WTC11 (cell line): ENCODE measurements at places on chromosomes 13 and 19. TPM values are rescaled to one million over a fixed set of nuclear protein-coding genes. Genes with fewer than 3 reads are reported as not detected.

Gene SIGLEC12
- total RNA-seq = not detected in 3 replicates

Gene TNNT1
- 50.6 to 127 TPM (median 108 TPM) in 3 replicates for total RNA-seq

Gene ZNF554
- 5.7 to 6.2 TPM (median 6.1 TPM) in 3 replicates for total RNA-seq

Gene ZDHHC20
- 64.7 to 69.7 TPM (median 65.1 TPM) in 3 replicates for total RNA-seq

Gene CA11
- total RNA-seq = 41.4 to 53.7 TPM (median 47.5 TPM) in 3 replicates

Gene KLK7
- total RNA-seq = 0.66 to 0.87 TPM (median 0.78 TPM) in 3 replicates

Gene PLVAP
- total RNA-seq = 0.11 to 0.27 TPM in 2 of 3 replicates, not detected in the other
